ENCODE measurements at places on chromosomes 2 and 18.

GRCh38 chr18:46915800-46916550, 1.3 kb downstream of the PIAS2 start:
- peak overlapping the region; percentile 73 for H3K4me3 ChIP-seq
- H3K36me3 ChIP-seq = no peaks in the 10 kb centered on the region
- no peaks in the 10 kb centered on the region for H3K27me3 ChIP-seq
- DNase-seq = no peak

- H3K4me3 ChIP-seq = no peak overlapping the region
- no peaks in the 10 kb centered on the region for H3K36me3 ChIP-seq
- no peak for DNase-seq
- H3K4me1 ChIP-seq = peaks cover 13% of the 10 kb centered on the region
Observed at GRCh38 chr2:60834270-60834717, 47.1 kb upstream of the REL start.

DNA sequence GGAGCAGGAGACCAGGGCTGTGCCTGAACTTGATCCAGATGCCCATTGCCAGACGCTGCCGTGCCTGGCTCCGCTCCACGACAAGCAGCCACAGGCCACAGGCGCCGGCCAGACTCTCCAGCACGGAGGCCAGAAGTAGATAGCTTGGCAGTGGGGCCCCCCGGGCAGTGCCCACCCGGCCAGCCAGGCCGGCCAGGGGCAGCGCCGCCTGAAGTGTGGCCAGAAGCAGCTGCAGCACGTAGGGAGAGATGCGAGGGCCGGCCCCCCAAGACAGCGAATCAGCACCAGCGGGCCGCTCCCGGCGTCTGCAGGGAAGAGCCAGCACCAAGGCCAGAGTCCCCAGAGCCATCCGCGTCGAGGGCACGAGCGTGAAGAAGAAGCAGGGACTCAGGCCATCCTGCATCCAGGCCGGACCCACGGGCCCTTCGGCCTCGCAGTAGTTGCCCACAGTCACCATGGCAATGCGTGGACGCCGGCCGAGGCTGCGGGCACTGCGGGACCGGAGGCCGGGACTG, 484 bp downstream of the ABCB6 start:
- no peak for DNase-seq
- H3K4me3 ChIP-seq = peak overlapping the region; percentile 75
- no peaks in the 10 kb centered on the region for H3K27me3 ChIP-seq
- peaks cover 26% of the 10 kb centered on the region for H3K4me1 ChIP-seq
- peak overlapping the region; percentile 51 for H3K27ac ChIP-seq

- no peak overlapping the region for H3K4me3 ChIP-seq
- H3K36me3 ChIP-seq = no peaks in the 10 kb centered on the region
- H3K27me3 ChIP-seq = no peaks in the 10 kb centered on the region
- H3K4me1 ChIP-seq = peaks cover 48% of the 10 kb centered on the region
- DNase-seq = no peak
Observed at GRCh38 chr2:16660556-16660955, 5.1 kb downstream of the CYRIA start.

DNA sequence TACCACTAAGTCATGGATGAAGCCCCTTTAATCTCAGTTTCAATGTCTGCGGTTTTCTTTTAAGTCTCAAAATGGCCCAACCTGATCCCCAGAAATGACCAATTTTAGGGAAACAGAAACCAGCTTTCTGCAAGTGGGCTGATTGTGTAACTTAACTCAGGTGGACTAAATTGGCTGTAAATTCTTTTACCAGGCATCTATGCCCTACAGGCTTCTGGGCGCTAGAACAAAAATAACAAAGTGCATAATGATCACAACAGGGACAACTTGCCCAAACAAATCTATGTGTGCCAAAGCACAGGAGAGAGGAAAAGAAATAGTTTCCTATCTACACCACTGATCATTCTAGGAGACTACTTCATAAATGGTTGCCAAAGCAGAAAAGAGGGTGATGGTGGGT, 112.3 kb upstream of the SETBP1 start:
- no peaks in the 10 kb centered on the region for H3K27me3 ChIP-seq
- H3K27ac ChIP-seq = no peak overlapping the region
- no peaks in the 10 kb centered on the region for H3K36me3 ChIP-seq
- no peak for DNase-seq

GRCh38 chr18:55402731-55403405, 185.1 kb downstream of the TCF4 start:
- peaks cover 22% of the 10 kb centered on the region for H3K4me1 ChIP-seq
- H3K27ac ChIP-seq = no peak overlapping the region
- no peaks in the 10 kb centered on the region for H3K27me3 ChIP-seq
- no peak overlapping the region for H3K4me3 ChIP-seq
- no peak for DNase-seq

DNA sequence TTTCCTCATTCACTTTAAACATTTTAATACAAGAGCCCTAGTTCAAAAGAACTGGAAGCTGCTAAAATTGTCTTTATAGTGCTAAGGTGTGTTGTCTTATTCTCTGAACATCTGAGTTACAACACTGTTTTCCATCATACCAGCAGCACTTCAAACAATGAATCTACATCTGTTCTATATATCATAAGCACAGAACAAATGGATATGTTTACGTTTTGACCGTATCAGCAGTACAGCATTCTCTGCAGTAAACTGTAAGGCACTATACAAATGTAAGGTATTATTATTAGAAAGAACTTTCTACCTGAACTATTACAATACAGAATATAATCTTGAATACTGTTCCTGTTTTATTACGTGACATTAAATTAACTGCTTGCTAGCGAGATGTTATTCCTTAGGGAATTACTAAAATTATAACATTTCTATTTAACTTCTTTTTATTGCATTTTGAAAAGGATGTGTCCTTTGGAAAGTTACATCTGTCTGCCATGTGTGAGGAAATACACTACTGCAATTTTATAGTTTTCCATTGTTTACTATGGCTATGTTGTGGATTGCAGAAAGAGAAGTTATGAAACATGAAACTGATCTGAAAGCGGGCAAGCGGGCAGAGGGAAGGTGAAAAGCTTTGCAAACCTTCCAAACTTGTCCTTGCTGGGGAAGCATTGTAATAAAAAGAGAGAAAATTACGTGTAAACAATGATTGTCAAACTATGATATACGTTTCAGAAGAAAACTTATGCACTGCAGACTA, 13.7 kb downstream of the NCKAP1 start:
- no peak for DNase-seq
- no peak overlapping the region for H3K4me3 ChIP-seq
- no peaks in the 10 kb centered on the region for H3K36me3 ChIP-seq
- 0 out of 2 replicates have a peak, but pooled peaks cover 3% of the 10 kb centered on the region for H3K27me3 ChIP-seq
- H3K4me1 ChIP-seq = no peaks in the 10 kb centered on the region

GRCh38 chr2:74261204-74261864, 62.9 kb downstream of the MTHFD2 start:
- DNase-seq = no peak
- no peak overlapping the region for H3K27ac ChIP-seq
- H3K27me3 ChIP-seq = no peaks in the 10 kb centered on the region
- H3K4me1 ChIP-seq = no peaks in the 10 kb centered on the region
- no peak overlapping the region for H3K4me3 ChIP-seq

DNA sequence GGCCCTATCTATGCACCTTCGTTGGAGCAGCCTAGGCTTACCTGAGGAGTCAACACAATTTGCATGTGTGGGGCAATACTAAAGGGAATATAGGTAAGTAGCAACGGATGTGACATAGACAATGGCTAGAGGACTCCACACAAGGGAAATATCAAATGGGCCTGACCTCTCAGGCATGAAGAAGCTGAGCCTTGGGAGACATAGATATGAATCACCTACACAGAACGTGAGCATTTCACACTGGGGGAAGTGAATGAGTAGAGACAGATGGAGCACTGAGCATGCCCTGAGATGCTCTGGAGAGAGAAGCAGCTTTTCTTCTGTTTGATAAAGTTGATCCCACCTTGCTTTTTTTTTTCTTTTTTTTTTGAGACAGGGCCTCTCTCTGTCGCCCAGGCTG, 97.9 kb downstream of the ATL2 start:
- H3K27me3 ChIP-seq = no peaks in the 10 kb centered on the region
- peaks cover 39% of the 10 kb centered on the region for H3K4me1 ChIP-seq
- DNase-seq = peak; percentile 67
- H3K4me3 ChIP-seq = no peak overlapping the region

GRCh38 chr2:164046040-164046439, 310.2 kb upstream of the FIGN start:
- no peaks in the 10 kb centered on the region for H3K36me3 ChIP-seq
- H3K4me3 ChIP-seq = no peak overlapping the region
- no peak for DNase-seq
- H3K27me3 ChIP-seq = no peaks in the 10 kb centered on the region
- no peak overlapping the region for H3K27ac ChIP-seq

DNA sequence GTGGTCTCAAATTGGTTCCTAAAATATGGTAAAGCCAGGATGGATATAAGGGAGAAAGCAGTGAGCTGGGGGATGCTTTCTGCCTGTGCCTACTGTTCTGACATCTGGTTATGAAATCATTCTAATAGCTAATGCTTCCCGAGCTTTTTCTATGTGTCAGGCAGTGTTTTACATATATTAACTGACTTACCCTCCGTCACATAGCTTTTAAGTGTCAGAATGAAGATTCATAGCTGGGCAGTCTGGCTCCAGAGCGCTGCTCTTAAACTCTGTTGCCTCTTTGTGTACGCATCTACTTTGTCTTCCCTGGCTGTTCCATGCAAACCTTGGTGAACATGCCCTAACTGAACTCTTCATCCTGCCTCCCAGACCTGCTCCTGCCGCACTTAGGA, 195.7 kb downstream of the LPIN1 start:
- no peaks in the 10 kb centered on the region for H3K36me3 ChIP-seq
- peaks cover 19% of the 10 kb centered on the region for H3K4me1 ChIP-seq
- H3K27me3 ChIP-seq = no peaks in the 10 kb centered on the region
- no peak for DNase-seq
- H3K4me3 ChIP-seq = no peak overlapping the region

- H3K27ac ChIP-seq = no peak overlapping the region
- no peaks in the 10 kb centered on the region for H3K4me1 ChIP-seq
- H3K4me3 ChIP-seq = no peak overlapping the region
- no peaks in the 10 kb centered on the region for H3K36me3 ChIP-seq
- no peaks in the 10 kb centered on the region for H3K27me3 ChIP-seq
Observed at GRCh38 chr2:114550895-114551793, 108.7 kb downstream of the DPP10 start.

DNA sequence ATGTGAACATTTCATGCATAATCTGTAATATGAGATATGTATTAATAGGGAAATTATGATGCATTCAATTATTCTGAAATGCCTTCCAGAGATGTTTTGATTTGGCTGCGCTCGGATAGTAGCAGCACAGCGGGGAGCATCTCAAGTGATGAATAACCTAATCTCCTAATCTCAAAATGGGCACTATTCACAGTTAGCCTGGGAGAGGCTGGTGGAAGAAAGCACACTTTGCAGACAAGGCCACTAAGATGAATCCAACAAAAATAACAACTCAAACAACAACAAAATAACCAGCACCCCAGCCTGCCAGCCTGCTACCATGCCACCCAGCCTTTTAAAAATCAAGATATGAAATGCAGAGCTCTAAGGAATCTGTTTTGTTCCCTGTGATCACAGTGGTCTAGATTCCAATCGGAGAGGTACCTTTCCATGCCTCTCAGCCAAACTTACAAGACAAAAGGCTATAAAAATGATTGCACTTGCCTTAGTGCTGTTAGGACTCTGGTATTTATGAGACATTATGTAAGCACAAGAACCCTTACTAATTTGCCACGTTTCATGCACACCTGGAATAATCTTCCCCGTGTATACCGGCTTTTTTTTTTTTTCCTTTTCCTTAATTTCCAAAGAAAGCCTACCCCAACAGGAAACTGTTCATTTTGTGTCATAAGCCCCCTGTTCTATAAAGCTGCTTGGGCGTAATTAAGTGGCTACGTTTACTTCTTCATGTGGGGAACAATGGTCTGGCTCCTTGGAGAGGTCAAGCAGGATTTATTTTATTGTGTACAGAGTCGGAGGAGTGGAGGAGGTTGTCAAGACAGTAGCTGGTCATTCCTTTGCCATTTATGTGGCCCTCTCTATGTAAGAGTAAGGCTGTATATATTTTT, 526.9 kb upstream of the FANCL start:
- H3K36me3 ChIP-seq = no peaks in the 10 kb centered on the region
- H3K4me1 ChIP-seq = no peaks in the 10 kb centered on the region
- no peak for DNase-seq
- H3K4me3 ChIP-seq = no peak overlapping the region
- no peaks in the 10 kb centered on the region for H3K27me3 ChIP-seq

DNA sequence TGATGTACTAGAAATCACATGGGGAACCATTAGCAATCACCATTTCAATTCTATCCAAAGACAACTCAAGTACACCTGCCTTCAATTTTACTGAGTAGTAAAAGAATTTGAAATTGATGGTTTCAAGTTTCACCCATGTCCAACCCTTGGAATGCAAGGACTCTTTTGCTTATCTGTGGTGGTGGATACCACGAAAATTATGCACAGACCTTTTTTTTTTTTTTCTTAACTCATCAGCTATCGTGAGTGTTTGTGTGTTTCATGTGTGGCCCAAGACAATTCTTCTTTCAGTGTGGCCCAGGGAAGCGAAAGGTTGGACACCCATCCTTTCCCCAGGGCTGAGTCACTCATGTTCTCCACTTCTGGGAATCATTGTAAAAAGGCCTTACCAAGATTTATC, 23.1 kb downstream of the ID2 start:
- no peaks in the 10 kb centered on the region for H3K4me1 ChIP-seq
- H3K4me3 ChIP-seq = no peak overlapping the region
- no peak overlapping the region for H3K27ac ChIP-seq
- no peaks in the 10 kb centered on the region for H3K36me3 ChIP-seq
- no peaks in the 10 kb centered on the region for H3K27me3 ChIP-seq
- no peak for DNase-seq

DNA sequence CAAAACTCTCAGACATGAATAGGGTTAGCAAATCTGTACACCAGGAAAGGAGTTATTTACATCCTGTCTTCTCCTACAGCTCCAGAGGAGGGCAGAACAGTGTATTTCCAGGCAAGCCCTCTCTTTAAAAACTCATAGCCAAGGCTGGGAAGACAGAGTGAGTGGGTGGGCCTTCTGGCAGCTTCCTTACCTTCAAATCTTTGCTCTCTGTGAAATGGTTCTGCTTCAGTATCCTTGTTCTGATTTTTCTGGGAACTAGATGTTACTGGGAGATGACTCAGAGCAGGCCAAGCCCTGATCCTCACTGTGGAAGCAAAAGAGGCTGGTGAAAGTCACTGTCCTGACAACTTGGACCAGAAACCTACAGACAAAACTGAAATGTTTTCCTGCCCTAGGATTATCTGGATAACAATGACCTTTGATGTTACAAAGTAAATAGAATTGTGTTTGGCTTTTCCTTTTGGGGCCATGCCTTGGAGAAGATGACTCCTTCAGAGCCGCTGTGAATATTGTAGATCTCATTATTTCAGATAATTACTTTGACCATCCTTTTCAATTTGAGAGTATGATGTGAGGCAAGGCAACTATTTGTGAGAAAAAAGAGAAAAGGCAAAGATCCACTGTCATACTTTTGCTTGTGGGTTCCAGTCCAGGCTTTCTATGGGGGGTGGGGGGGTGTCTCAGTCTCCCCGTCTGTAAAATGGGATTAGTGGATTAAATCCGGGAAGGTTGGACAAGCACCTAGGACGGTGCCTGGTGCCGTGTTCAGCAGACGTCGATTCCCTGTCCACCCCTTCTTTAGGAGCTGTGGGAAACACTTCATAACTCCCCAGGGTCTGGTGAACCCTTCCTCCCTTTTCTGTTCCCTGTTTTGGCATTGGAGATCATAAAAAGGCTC, 644 bp upstream of the QPCT start:
- peaks cover 10% of the 10 kb centered on the region for H3K4me1 ChIP-seq
- H3K27ac ChIP-seq = no peak overlapping the region
- no peaks in the 10 kb centered on the region for H3K36me3 ChIP-seq
- H3K4me3 ChIP-seq = no peak overlapping the region
- no peaks in the 10 kb centered on the region for H3K27me3 ChIP-seq
- no peak for DNase-seq

Data from Karpas-422 (cell line).